ENCODE measurements at places on chromosomes 3 and 15.

DNA sequence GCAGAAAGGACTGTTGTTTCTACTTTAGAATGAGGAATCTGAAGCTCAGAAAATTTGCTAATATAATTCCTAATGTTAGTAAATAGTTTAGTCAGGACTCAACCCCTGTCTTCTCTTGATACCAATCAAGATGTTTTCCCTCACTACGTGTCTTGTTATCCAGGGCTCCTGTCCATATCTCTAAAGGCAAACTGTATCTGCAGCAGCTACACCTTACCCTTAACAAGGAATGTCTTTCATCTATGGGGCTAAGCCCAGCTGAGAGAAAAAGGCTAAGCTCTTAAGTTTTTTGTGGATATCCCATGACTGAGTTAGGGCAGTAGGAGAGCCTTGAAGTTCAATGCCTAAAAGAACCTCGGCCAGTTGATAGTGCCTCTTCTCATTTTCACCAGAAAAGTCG, 32.5 kb downstream of the RAB11A start:
- no peak for DNase-seq

- no peak for DNase-seq
Measured at GRCh38 chr3:115518100-115518852, 105.0 kb upstream of the GAP43 start.

DNA sequence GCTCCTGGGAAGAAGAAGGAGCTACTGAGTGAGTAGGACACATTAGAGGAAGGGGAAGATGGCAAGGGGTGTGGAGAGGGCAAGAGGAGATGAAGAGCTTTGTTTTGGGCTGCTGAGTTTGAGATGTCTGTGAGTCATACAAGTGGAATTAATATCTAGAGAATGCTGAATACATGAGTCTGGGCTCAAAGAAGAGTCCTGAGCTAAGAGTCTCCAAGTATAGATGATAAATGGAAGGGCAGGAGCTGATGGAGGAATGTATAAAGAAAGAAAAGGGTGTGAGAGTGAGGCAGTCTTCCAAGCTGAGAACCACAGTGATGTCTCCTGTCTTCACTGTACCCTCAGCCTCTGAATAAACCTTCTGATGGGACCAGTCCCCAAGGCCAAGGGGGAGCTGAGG, 205.5 kb upstream of the MRPL3 start:
- DNase-seq = no peak

- no peak for DNase-seq
Measured at GRCh38 chr15:42730135-42730534, 6.8 kb downstream of the CDAN1 start.

- DNase-seq = peak; percentile 47
Measured at GRCh38 chr3:50464569-50464968, 38.9 kb downstream of the CACNA2D2 start.
